GM04503 (cell line): ENCODE measurements at places on chromosomes 12 and 14.

DNA sequence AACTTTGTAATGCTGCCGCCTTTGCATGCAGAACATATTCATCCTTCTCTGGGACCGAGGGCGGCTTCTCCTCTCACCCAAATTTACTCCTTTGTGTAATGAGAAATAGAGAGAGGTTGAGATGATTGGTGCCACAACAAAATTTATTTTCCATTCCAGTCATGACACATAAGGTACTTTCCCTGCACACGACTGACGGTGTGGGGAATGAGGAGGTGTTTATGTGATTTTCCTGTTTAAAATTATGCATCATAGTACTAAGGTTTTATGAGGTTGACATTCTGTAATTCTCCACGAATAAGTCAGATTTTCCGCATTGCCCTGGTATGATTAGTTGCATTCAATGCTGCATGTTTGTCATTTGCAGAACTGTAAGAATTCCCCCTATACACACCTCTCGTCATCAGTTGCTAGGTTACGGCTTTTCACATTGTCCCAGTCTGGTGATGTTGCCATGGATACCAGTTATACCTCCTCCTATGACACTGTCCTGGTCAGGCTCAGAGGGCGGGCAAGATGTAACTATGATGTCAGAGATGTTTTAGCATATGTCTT is 23.1 kb downstream of the BICDL1 start:
- DNase-seq, result no peak

DNA sequence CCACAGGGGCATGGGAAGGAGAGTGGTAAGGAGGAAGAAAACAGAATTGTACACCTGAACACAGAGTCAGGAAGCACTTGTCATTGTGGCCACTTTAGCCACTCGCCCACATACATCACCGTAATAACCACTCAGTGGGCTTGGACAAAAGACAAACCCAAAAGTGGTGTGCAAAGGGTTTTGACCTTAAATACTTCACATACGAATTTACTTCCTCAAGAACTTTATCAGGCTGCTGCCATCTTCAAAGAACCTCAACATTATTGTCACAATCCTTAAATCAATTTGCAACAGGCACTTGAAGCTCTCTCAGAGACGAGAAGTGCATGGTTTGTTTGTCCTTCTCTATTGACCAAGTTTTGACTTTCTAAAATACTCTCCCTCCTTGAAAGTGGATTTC is 187.3 kb upstream of the EGLN3 start:
- DNase-seq, result no peak

- DNase-seq, result no peak
Measured at GRCh38 chr12:62434494-62435302, 31.9 kb upstream of the MON2 start.

GRCh38 chr12:15662303-15662980 is 126.7 kb downstream of the EPS8 start:
- DNase-seq, result peak; percentile 80

GRCh38 chr12:51430196-51430895 is 5.7 kb downstream of the SLC4A8 start:
- DNase-seq, result no peak

DNA sequence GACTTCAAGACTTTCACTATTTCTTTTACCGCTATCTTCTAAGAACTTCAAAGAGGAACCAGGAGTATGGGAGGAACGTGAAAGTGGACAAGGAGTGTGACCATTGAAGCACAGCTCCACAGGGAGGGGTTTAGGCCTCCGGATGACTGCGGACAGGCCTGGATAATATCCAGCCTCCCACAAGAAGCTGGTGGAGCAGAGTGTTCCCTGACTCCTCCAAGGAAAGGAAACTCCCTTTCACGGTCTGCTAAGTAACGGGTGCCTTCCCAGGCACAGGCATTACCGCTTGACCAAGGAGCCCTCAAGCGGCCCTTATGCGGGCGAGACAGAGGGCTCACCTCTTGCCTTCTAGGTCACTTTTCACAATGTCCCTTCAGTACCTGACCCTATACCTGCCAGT is 267.0 kb downstream of the RPL10L start:
- no peak for DNase-seq

- DNase-seq, result no peak
Measured at GRCh38 chr14:50835280-50835679, 4.3 kb upstream of the NIN start.

- DNase-seq, result no peak
Measured at GRCh38 chr14:91154851-91155625, 41.2 kb downstream of the DGLUCY start.

DNA sequence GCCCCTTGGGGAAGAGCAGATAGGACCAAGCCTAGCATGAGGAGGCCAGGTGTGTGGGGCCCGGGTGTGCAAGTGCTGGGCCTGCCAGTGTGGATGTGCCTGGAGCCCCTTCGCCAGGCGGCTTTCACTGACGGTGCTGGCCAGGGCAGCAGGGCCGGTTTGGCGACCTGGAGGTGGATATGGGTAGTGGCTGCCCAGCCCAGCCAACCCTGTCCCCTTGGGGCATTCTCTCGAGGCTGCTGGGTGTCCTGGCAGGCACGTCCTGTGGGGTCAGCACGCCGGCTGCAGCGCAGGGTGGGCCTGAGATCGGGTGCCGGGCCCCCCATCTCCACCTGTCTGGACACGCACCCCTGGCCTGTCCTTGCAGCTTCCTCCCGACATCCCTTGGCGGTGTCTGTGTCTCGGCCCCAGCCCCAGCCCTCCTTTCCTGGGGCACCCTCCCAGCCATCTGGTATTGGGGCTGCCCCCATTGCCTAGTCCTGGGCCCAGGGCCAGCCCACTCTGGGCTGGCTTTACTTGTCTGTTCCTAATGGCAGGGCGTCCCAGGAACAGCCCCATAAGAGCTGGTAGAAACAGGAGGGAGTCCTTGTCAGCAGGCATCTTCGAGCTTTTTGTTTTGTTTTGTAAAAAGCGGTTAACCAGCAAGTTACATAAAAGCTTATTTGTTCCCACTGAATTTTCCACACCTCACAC is 7.2 kb upstream of the CRIP2 start:
- DNase-seq, result no peak

DNA sequence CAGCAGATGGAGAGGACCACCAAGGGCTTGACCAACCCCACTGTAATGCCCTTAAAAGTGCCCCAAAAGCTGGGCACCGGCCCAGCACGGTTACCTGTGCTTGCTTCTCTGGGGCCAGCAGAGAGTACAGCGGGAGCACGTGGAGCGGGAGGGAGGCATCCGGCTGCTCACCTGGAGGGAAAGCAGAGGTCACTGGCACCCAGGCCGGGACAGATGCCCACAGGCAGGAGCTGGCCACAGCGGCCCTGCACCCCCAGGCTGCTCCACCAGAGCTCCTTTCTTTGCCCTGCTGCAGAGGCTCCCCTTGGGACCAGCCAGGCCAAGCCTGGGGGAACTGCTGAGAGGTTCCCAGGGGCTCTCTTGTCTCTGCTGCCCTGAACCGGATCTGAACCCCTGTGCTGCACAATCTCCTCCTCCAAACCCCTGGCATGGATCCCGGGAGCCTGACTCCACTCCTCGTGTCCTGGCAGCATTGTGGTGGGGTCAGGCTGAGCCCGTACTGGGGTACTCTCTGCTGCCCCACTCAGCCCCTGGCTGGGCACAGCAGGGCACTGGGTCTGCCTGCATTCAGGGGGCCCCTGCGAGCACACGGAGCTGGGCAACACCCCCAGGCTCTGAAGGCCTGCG is 24.0 kb downstream of the DHX37 start:
- DNase-seq, result no peak

GRCh38 chr12:20800160-20800559 is 10.3 kb upstream of the SLCO1B3 start:
- no peak for DNase-seq

GRCh38 chr14:98112194-98112780 is 1159.7 kb downstream of the BCL11B start:
- DNase-seq, result no peak

GRCh38 chr12:72747111-72747849 is 475.1 kb downstream of the TRHDE start:
- DNase-seq, result no peak

- DNase-seq, result no peak
Measured at GRCh38 chr14:79841433-79841832, 369.9 kb downstream of the DIO2 start.

GRCh38 chr12:55658635-55659391 is 22.1 kb downstream of the OR10P1 start:
- DNase-seq, result no peak

DNA sequence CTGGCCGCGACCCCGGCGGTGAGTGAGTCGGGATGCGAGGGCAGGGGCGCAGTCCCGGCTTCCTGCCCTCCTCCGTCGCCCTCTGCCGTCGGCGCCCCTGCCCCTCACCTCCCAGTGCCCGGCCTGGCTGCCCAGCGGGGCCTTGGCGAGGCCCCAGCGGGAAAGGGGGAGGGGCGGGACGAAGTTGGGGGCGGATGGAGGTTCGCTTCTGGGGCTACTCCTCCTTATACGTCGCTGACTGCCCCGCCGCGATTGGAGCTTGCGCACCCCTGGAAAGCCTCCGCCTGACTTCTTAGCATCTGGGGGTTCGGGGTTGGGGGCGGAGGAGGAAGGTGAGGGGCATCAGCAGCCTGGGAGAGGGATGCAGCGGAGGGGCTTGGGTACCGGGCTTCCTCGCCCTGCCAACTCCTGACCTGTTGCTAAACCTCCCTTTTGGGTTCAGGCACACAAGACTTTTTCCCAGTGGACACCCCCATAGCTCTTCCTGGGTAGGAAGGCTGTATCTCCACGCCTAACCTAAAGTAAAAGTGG is 406 bp downstream of the TMEM263 start:
- no peak for DNase-seq

DNA sequence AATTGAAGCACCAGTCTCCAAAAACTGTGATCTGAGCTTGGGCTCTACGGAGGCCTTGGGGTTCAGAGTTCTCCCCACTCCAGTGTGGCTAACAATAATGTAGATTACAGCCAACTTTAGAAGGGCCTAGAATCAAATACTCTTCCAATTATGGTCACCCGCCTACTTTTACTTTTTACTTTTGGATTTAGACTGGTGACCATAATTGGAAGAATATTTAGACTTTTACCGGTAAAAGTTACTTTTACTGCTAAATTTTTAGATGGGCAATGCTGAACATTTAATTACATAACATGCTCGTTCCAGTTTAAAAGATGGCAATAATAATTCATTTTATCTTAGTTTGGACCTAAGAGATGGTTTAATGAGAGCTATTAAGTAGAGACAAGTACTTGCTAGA is 39.2 kb downstream of the PPTC7 start:
- no peak for DNase-seq

DNA sequence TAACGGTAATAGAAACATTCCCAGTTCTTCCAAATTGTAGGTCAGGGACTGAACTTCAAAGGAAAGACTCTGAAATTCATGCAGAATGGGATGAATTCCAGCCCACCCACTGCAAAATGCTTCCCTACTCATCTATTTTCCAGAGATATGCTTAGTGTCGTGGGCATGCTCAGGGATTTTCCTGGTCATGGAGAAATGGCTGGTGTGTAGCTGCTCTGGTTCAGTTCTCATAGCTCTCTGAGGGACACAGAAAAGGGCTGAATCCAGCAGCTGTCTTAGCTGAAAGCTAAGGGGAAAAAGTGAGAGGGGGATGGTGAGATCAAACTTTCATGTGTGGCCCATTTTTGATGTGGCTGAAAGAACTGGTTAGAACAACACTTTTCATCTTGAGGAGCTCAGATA is 72.9 kb upstream of the KRAS start:
- no peak for DNase-seq

- DNase-seq, result no peak
Measured at GRCh38 chr14:76090616-76091391, 60.9 kb upstream of the GPATCH2L start.

DNA sequence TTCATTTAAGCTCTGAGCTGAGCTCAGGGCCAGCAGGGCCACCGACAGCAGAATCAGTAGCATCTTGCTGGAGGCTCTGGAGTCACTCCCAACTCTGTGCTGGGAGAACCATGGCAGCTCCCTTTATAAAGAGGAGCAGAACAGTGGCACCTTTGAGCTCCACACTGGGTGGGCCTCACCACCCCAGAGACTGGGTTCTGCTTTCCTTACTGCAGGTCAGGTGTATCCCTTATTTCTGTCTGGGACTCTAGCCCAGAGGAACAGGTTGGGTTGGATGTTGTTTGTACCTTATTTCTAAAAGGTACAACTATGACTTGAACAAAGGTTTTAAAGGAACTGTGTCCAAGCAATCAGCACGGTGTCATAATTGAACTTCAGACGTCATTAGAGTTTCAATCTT is at the start of gene PRB3:
TSS of gene PRB3 (minus strand) at position 101 of the 400 bp plus-strand sequence. CDS start at position 63, 38 bp downstream.
- DNase-seq, result no peak

GRCh38 chr14:96914571-96915128 is 117.5 kb downstream of the VRK1 start:
- no peak for DNase-seq

- no peak for DNase-seq
Measured at GRCh38 chr12:120439646-120440247, 1.8 kb downstream of the COX6A1 start.

DNA sequence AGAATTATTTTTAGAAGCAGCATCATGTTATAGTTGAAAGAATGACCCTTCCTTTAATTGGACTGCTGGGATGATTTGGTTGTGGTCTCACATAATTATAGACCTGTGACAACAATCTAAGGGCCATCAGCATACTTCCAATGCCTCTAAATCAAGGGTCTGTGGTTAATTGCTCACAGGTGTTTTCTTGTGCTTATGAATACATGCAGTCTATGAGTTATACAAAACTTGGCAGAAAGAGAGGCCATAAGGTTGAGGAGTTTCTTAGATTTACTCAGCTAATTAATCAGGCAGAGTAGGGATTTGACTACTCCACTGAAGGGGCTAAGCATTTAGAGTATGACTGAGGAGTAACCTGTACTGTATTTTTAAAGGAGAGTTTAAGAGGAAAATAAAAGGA is 37.0 kb upstream of the FRMD6 start:
- DNase-seq, result no peak
